Smooth muscle cell of trachea (primary cell): ENCODE measurements at places on chromosomes 13 and 19. TPM values are rescaled to one million over a fixed set of nuclear protein-coding genes. Genes with fewer than 3 reads are reported as not detected.

Gene IFNL1
- total RNA-seq: not detected in 2 replicates

Gene GPR12
- total RNA-seq: not detected in 2 replicates

Gene KLK3
- not detected in 2 replicates for total RNA-seq

Gene ZNF417
- 23.4 and 25.1 TPM in 2 replicates for total RNA-seq

Gene ISYNA1
- total RNA-seq: 8.1 and 26.5 TPM in 2 replicates

Gene ADAMTSL5
- 5.7 and 11.7 TPM in 2 replicates for total RNA-seq

Gene PPP1R12C
- total RNA-seq: 44.7 and 46.4 TPM in 2 replicates

Gene TNNT1
- 6.8 and 20.8 TPM in 2 replicates for total RNA-seq

Gene AMH
- 0.44 and 1.5 TPM in 2 replicates for total RNA-seq
